ENCODE measurements at places on chromosomes 2 and 18.

GRCh38 chr18:52152036-52152435, 188.0 kb upstream of the DCC start:
- DNase-seq: no peak

GRCh38 chr2:15427987-15428386, 133.1 kb downstream of the NBAS start:
- no peak for DNase-seq

DNA sequence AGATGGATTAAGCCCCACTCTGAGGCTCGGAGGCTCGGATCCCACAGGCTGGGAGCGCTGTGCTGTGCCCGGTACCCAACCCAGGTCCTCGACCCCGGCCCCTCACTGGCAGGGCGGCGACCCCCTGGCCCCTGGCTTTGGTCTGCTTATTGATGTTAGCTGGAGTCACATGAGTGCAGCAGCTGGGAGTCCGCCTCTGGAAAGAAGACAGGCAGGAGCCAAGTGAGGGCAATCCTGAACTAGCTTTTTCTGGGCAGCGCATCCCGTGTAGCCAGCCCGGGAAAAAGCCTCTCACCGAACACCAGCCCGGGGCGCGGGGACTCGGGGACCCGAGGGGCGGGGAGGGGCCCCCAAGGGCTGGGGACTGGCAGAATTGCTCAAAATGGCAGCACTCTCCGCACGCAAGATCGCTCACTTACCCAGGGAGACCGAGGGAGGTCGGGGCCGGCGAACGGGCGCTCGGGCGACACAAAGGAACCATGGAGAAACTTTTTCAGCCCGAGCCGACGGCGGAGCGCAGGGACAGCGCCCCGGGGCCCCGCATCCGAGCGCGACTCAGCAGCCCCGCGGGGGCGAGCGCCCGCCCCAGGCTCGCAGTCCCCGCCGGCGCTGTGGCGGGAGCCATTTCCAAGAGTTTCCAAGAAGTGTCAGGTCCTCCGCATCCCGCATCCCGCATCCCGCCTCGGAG, 567 bp downstream of the TMEM200C start:
- DNase-seq: no peak

GRCh38 chr18:68738564-68738963, 23.7 kb upstream of the TMX3 start:
- no peak for DNase-seq

- DNase-seq: no peak
Observed at GRCh38 chr2:97834610-97835009, 121.2 kb downstream of the ZAP70 start.

DNA sequence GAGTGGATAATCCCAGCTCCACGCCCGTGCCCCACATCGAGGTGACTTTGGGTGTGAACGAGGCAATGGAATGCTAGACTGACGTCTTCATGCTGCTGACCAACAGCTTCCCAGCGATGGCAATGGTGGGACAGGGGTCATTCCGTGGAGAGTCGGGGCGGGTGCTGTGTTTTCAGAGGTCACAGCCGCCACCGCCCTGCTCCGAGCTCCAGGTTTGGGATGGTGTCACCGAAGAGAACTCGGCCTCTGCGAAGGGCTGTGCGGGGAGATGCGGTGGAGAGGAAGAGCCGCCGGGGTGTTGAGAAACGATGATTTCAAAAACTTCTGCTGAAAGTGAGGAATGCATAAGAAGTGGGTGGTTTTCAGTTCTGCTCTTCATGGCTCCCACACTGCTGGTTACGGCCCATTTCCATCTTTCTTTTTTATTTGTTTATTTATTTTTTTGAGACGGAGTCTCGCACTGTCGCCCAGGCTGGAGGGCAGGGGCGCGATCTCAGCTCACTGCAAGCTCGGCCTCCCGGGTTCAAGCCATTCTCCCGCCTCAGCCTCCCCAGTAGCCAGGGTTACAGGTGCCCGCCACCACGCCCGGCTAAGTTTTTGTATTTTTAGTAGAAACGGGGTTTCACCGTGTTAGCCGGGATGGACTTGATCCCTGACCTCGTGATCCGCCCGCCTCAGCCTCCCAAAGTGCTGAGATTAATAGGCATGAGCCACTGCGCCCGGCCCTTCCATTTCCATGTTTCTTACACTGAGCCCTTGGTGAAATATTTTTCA, 142.6 kb downstream of the RTP5 start:
- DNase-seq: no peak

GRCh38 chr2:120596990-120597594, 138.6 kb upstream of the GLI2 start:
- DNase-seq: no peak
